Astrocyte (in vitro differentiated cells and primary cell): ENCODE measurements at places on chromosomes 13 and 19.

GRCh38 chr13:35954207-35954560, 177.0 kb downstream of the DCLK1 start:
- H3K4me3 ChIP-seq: no peak overlapping the region
- H3K36me3 ChIP-seq: no peaks in the 10 kb centered on the region
- no peak overlapping the region for H3K27ac ChIP-seq
- no peaks in the 10 kb centered on the region for H3K27me3 ChIP-seq
- no peak for DNase-seq

DNA sequence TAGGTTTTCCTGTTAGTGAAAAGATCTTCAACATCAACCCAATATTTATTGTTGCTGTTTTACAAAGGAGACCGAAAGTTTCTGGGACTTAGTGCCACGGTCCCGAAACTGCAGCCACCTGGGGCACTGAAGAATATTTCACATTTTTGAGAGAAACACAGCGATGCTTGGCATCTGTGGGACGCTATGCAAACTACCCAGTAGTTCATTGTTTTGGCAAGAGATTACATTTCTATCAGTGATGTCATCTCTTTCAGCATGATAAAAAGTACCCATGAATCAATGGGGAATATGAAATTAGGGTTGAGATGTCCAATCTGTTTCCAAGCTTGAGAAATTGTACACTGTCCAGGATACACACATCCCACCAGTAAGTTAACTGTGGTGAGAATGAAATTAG, 43.9 kb downstream of the TGDS start:
- no peaks in the 10 kb centered on the region for H3K27me3 ChIP-seq
- peaks cover 10% of the 10 kb centered on the region for H3K4me1 ChIP-seq
- H3K4me3 ChIP-seq: no peak overlapping the region

- H3K36me3 ChIP-seq: no peaks in the 10 kb centered on the region
- H3K4me1 ChIP-seq: no peaks in the 10 kb centered on the region
- H3K27me3 ChIP-seq: no peaks in the 10 kb centered on the region
- H3K27ac ChIP-seq: no peak overlapping the region
Observed at GRCh38 chr13:111598747-111599146, 278.3 kb downstream of the TEX29 start.

DNA sequence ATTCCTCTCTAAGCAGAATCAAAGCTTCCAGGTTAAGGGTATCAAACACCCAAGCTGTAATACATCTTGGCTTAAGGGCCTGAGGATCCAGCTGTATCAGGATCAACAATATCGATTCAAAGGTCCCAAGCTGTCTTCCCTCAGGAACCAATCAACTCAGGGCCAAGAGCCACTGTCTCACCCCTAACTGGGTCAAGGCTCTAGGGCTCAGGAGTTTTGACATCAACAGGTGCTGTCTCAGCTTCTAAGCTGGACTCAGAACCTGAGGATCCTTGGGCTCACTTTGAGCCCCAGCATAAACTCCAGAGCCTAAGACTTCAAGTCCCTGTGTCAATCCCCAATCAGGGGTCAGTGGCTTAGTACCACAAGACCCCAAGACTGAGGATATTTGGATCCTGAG, 917 bp downstream of the FBXW9 start:
- peaks cover 15% of the 10 kb centered on the region for H3K4me1 ChIP-seq
- no peak overlapping the region for H3K27ac ChIP-seq

DNA sequence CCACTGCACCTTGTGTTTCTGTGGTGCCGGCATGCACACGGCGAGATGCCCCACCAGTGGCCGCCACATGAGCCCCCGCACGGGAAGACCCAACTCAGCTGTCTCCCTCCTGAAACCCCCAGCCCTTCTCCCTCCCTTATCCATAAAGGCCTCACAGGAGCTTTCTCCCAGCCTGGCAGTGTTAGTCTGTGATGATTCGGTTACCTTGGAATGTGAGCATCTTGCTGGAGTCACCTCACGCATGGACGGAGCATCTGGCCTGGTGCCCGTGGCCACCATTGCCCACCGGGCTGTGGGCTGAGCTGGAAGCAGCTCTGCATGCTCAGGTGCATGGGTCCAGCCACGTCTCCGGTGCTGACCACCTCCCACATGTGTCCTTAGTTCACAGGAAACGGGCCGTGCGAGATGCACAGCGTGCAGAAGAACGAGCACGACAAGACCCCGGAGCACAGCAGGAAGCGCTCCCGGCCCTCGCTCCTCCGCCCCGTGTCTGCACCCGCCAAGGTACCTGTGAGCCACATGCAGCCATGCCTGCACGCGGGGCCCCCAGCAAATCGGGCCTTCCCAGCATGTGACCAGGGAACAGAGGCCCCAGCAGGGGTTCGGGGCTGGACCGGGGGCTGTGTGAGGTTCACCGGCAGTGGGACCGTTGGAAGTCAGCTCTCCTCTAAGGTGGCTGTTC, 22.0 kb downstream of the SIN3B start:
- peaks cover 23% of the 10 kb centered on the region for H3K4me1 ChIP-seq
- H3K27me3 ChIP-seq: no peaks in the 10 kb centered on the region
- peak; percentile 74 for DNase-seq
- peak overlapping the region; percentile 71 for H3K27ac ChIP-seq

- no peak for DNase-seq
- H3K27me3 ChIP-seq: no peaks in the 10 kb centered on the region
- no peaks in the 10 kb centered on the region for H3K4me1 ChIP-seq
- H3K27ac ChIP-seq: no peak overlapping the region
- H3K36me3 ChIP-seq: peaks cover 2% of the 10 kb centered on the region
- H3K4me3 ChIP-seq: no peak overlapping the region
Observed at GRCh38 chr13:21371011-21371410, 88.1 kb downstream of the ZDHHC20 start.

DNA sequence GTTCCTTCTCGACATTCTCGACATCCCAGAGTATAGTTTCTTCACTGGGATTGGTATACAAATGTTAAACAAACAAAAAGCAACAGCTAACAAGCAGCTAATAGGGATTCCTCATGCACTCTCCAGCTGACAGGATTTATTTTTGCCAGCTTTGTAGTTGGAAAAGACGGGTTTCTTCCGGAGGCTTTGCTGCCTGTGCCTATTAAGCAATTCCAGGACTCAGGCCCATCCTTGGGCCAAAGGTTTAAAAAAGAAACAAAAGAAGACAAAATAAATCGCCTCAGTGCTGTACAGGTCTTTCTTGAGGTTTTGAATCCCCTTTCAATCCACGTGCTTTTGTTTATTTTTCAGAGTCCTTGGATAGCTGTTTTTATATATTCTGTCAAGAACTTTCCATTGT, 1414.5 kb upstream of the PCDH9 start:
- no peaks in the 10 kb centered on the region for H3K36me3 ChIP-seq
- no peaks in the 10 kb centered on the region for H3K4me1 ChIP-seq
- no peak for DNase-seq
- no peak overlapping the region for H3K4me3 ChIP-seq
- no peaks in the 10 kb centered on the region for H3K27me3 ChIP-seq
- no peak overlapping the region for H3K27ac ChIP-seq

DNA sequence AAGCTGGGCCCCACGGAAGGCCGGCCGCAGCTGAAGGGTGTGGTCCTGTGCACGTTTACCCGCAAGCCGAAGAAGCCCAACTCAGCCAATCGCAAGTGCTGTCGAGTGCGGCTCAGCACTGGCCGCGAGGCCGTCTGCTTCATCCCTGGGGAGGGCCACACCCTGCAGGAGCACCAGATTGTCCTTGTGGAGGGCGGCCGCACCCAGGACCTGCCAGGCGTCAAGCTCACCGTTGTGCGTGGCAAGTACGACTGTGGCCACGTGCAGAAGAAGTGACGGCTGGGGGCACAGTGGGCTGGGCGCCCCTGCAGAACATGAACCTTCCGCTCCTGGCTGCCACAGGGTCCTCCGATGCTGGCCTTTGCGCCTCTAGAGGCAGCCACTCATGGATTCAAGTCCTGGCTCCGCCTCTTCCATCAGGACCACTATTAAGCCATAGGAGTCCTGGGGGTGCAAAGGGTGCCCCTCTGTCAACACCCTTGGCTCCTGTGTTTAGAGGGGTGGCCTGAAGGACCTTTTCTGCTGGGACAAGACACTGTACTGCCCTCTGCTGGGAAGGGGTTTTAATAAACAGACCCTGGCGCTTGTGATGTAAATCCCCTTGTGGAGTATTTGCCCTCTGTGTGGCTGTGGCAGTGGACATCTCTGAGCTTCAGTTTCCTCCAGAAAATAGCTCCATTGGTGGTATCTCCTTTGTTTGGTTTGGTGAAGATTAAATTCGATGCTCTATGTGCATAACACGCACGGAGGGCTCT, 1.9 kb downstream of the MRPS12 start:
- peaks cover 10% of the 10 kb centered on the region for H3K4me1 ChIP-seq
- peaks cover 4% of the 10 kb centered on the region for H3K36me3 ChIP-seq
- H3K27ac ChIP-seq: no peak overlapping the region
- no peak overlapping the region for H3K4me3 ChIP-seq
- H3K27me3 ChIP-seq: no peaks in the 10 kb centered on the region

DNA sequence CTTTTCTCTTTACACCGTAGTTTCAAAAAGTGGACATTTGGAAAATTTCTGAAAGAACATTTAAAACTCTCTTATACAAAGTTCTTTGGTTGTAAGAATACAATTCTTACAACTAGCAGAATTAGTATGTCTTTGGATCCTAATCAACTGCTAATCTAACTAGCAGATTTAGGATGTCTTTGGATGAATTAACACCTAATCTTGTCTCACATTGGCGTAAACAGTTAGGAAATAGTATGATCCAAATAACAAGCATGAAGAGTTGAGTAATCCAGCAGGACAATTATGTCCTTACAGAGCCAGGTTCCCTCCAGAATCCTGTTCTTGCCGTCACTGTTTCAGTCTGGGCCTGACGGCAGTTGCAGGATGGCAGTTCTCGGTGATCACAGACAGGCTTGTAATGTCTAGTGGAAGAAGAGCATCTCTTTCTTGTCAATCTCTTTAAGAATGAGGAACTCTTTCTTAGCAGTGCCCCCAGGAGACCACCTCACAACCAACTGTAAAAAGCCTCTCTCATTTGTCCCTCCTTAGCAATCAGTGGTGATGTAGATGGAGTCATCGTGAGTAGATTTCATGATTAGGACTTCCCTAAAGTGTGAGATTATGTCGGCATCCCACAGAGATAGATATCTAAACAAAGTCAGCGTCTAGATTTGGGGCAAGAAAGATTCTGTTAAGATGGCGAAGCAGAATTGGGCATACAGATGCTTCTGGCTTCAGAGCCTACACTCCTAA, 5.7 kb upstream of the TNFSF13B start:
- no peak for DNase-seq
- H3K27me3 ChIP-seq: no peaks in the 10 kb centered on the region
- no peak overlapping the region for H3K27ac ChIP-seq
- H3K36me3 ChIP-seq: no peaks in the 10 kb centered on the region

DNA sequence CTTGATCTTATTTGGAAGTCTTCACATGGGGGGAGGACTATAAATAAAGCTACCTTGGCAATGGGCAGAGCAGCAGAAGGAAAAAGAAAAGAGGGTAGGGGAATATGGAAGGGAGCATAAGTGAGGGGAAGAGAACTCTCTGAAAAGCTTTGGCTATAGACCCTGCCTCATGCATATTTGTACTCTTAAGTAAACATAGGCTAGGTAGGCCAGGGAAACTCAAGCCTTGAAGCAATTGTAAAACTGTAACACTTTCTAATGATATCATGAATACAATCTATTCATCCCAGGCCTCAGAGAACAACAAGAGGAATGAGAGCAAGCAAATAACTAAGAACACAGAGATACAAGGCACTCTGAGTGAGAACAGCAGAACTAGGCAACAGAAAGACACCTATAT, 20.4 kb downstream of the MYCBP2 start:
- H3K27me3 ChIP-seq: no peaks in the 10 kb centered on the region
- H3K27ac ChIP-seq: no peak overlapping the region
- no peak for DNase-seq
- H3K36me3 ChIP-seq: no peaks in the 10 kb centered on the region
- H3K4me1 ChIP-seq: no peaks in the 10 kb centered on the region
- no peak overlapping the region for H3K4me3 ChIP-seq

GRCh38 chr19:11446652-11447301, 11.3 kb downstream of the PRKCSH start:
- H3K36me3 ChIP-seq: peaks cover 4% of the 10 kb centered on the region
- no peak for DNase-seq
- no peak overlapping the region for H3K27ac ChIP-seq
- no peaks in the 10 kb centered on the region for H3K27me3 ChIP-seq

DNA sequence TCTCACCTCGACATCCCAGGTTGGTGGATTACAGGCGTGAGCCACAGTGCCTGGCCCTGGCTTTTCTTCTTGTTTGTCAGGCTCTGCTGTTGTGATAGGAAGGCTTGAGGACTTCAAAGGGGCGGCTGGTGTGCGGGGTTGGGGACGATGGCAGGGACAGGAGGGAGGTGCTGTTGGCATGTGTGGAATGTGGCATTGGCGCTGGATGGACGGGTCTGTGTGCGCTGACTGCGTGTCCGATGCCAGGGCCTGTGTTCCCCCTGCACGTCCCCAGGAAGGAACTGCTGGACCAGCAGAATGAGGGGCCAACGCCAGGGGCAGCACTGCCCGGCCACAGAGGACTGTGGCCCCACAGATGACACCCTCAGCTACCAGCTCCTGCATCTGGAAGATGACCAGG, 12.7 kb upstream of the PTBP1 start:
- no peak for DNase-seq
- H3K27ac ChIP-seq: no peak overlapping the region
- no peaks in the 10 kb centered on the region for H3K27me3 ChIP-seq
- peaks cover 14% of the 10 kb centered on the region for H3K4me1 ChIP-seq
- H3K4me3 ChIP-seq: no peak overlapping the region

DNA sequence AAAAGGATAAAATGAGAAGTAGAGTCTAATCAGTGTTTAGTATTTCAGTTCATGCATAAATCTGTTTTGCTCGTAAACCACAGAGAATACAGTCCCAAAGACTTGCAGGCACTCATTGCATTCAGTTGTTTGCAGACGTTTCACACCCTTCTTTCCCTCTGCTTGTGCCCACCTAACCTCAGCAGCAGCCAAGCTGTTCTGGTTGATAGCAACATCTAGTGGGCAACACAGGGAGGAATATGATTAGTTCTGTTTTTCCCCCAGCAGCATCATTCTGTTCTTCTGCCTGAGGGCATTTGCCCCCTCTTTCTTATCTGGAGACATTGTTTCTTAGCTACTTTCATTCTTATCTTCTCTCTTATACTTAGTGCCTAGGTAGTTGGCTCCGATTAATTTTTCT, 135.6 kb downstream of the PAN3 start:
- no peaks in the 10 kb centered on the region for H3K4me1 ChIP-seq
- no peaks in the 10 kb centered on the region for H3K27me3 ChIP-seq
- peaks cover 6% of the 10 kb centered on the region for H3K36me3 ChIP-seq
- no peak overlapping the region for H3K4me3 ChIP-seq

DNA sequence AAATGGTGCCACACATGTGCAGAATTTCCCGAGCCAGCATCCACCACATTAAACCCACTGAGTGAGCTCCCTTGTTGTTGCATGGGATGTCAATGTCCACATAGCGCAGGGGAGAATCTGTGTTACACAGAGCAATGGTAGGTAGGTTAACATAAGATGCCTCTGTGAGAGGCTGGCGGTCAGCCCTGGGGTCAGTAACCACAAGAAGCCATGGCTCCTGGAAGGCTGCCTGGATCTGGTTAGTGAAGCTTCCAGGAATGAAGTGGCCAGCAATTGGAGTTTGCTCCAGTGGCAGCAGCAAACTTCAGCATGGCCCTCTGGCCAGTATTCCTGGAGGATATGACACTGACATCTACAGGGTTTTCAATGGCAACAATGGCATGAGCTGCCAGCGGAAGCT, 37.0 kb upstream of the PCDH9 start:
- H3K36me3 ChIP-seq: no peaks in the 10 kb centered on the region
- H3K27ac ChIP-seq: no peak overlapping the region
- H3K27me3 ChIP-seq: no peaks in the 10 kb centered on the region
- DNase-seq: peak; percentile 72
